ENCODE measurements at places on chromosomes 2 and 18. TPM values are rescaled to one million over a fixed set of nuclear protein-coding genes. Genes with fewer than 3 reads are reported as not detected.

DNA sequence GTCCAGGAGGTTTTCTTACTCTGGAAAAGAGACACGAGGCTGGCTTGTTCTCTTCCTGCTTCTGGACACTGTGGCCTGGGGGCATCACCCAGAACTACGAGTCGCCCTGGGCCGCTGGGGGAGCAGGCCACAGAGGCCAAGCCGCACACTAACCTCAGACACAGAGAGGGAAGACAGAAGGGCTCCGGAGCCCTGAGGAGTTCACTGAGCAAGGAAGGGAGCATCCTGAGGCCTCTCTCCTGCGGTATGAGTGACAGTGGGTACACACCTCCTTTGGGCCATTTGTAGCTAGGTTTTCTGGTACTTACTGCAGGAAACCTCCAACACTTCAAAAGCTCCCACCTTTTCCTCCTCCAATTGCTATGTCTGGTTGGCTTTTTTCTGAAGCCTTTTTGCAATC lies 494.1 kb downstream of the DLGAP1 start:
- no peak for DNase-seq

GRCh38 chr2:43136011-43136799 lies 90.2 kb downstream of the ZFP36L2 start:
- DNase-seq, result no peak

GRCh38 chr18:55470826-55471225 lies 117.2 kb downstream of the TCF4 start:
- no peak for DNase-seq

Gene TTN
- total RNA-seq, result under 0.01 TPM

All from HT-29 (cell line).